ENCODE measurements at places on chromosomes 6 and 20. TPM values are rescaled to one million over a fixed set of nuclear protein-coding genes. Genes with fewer than 3 reads are reported as not detected.

DNA sequence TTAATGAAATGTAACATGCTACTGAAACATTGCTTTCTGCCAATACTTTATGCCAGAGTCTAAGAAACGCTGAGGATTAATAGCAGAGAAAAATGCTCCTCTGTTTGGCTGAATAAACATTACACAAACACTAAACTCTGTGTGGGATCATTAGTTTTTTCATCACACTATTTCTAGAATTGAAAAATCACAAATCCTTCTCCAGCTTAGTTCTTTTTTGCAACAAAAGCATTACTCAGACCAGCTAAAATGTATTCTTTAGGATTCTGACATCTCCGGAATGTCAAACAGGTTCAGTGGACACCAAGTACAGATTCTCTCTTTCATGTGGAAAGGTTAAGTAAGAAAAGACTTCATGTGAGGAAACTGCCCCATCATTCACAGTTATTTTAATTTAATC, 226.9 kb downstream of the SIM1 start:
- DNase-seq = no peak

- no peak for DNase-seq
Measured at GRCh38 chr6:157822245-157823000, 623 bp upstream of the SNX9 start.

The TAAR1 gene
- polyA plus RNA-seq = not detected

The TMEM14A gene
- 36.4 TPM for polyA plus RNA-seq

The HLA-F gene
- polyA plus RNA-seq = 100 TPM

The XKR7 gene
- 0.03 TPM for polyA plus RNA-seq

The TM9SF4 gene
- polyA plus RNA-seq = 36.3 TPM

Data from urinary bladder (tissue), 4 donors.